KBM-7 (cell line): ENCODE measurements at places on chromosomes 11 and 22.

DNA sequence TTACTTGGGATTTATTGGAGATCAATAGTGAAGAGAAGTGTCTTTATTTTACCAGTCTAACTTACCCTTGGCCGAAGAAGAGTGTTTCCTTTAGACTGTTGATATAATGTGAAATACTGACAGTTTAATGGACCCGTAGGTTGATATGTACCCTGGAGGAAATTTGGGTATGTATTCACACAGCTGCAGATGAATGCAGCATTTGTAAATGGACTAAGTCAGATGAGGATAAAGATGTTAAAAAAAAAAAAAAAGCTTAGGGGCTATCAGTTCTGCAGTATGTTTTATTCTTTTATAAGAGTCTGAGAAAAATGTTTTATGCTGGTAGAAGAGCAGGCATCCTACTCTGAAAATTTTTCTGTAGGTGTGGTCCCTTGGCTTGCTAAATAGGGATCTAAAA lies 2.7 kb downstream of the REXO2 start:
- DNase-seq = no peak

GRCh38 chr11:117670924-117671323 lies 126.1 kb downstream of the DSCAML1 start:
- no peak for DNase-seq

DNA sequence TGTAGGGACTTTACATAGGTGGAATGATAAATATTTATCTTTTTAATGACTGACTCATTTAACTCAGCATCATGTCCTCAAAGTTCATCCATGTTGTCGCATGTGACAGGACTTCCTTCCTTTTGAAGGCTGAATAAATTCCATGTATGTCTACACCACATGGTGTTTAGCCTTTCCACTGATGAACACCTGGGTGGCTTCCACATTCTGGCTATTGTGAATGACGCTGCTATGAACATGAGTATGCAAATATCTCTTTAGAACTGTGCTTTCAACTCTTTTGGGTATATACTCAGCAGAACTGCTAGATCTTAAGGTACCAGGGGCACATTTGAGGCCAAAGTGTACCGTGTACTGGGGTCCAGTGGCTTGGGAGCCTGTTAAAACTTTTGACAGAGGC lies 24.1 kb downstream of the LARGE1 start:
- DNase-seq = no peak

DNA sequence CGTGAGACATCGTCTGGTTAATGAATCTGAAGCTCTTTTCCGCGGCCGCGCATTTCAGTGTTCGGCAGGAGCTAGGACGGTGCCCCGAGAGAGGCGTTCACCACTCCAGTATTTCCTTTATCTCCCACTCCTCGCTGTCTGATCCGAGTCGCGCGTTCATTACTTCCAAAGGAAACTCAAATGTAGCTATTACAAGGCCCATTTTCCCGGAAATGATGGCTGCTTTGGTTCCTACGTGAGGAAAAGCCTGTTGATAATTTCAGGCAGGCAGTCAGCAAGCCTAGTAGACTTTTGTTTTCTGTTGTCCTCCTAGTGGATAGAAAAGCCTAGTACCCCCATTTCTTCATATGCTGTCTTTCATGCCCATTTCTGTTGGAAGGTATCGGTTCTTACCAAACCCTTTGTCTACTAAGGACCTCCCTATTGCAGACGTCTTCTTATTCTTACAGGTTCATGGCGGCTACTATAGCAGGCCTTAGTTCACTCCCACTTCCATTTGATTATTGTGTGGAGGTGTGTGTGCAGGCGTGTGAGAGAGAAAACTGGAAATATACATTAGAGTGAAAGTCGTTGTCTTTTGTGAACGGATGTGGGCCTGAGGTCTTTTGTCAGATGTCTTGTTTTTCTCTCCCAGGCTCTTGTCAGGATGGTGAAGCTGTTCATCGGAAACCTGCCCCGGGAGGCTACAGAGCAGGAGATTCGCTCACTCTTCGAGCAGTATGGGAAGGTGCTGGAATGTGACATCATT lies 737 bp downstream of the RBM4 start:
- peak; percentile 51 for DNase-seq

DNA sequence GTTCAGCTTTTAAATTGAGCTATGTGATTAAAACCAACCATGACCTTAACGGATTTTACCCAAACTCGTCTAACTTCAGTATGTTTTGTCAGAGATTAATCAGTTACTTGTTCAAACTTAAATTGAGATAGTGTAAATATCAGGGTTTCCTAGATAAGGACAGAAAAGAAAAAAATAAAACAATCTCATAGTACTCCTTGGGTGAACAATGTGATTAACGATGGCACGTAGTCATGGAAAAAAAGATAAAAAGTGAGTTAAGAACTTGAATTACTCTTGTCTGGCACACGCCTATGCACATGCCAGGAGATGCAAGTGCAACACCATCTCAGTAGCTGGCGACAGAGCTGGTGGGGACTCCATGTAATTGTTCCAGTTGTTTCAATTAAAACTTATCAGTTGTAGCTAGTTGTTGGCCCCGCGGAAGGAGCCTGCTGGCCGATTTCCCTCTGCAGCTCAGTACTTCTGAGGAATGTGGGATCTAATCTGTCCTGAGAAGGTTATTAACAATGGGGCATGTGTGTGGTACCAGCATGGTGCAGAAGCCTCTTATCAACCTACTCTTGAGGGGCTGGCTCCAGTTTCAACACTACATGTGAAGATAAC lies 3.0 kb downstream of the RASSF10 start:
- no peak for DNase-seq

- no peak for DNase-seq
These were observed 12.3 kb downstream of the TANGO2 start for GRCh38 chr22:20033045-20033706.

DNA sequence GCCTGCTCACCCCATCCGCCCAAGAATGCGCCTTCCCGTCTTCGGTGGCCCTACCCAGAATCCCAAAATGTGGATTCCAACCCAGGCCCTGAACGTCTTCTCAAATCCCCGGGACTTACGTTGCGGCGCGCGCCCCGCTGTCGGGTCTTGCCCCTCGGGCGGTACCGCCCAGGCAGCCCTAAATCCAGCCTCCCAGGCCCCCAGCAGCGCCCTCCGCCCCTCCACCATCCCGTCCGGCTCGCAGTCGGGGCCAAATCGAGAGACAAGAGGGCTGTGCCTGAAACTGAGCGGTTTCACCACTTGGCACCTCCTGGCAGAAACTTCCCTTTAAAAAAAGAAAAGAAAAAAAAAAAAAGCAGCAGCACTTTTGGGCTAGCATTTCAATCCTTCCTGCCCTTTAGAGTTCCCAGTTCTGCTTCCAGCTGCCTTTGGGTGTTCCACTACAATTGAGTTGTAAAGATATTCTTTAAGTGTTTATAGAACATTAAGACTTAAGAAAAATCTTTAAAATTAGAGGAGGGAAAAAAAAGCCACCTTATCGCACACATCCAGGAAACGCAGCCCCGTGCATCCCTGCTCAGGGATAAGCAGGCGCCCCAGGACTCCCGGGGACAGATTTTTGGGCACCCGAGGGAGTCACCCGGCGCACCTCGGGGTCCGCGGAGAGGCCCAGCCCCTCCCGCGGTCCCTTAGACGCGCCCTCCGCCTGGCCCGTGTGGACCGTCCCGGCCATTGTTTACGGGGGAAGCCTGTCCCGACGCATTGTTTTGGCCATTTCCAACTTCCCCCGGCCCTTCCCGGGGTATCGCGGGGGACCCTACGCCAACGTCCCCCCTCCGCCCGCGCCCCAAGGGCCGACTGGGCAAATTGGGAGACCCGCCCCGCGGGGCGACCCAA lies 57.6 kb downstream of the KCNJ4 start:
- DNase-seq = peak; percentile 73

GRCh38 chr22:45446216-45446615 lies 32.7 kb downstream of the RIBC2 start:
- DNase-seq = no peak

DNA sequence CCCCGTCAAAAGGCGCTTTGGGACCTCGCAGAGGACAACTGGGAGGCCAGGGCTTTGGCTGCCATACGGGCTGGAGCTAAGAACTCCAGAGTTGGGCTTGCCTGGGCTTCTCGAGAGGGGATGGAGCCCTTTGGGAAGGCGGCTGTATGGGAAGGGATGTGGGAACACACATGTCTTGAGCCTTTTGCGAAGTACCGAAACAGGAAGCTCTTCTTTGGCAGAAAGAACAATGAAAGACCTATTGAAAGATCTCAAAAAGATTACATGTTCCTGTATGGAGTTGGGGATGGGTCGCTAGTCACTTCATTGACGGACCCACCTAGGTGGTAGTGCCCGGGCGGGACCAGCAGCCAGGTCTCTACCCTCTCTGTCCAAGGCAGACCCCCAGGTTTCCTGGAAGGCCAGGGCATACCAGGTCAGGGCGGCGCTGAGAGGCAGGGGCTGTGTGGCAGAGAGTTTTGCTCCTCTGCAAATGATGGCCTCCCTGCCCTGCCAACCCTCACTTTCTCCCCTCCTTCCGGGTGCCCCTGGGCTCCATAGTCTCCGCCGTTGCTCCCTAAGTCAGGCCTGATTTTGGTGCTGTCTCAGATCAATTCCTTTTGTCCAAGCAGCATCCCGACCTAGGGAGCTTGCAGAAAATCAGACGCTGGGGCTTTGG lies 1.0 kb downstream of the ST14 start:
- no peak for DNase-seq

DNA sequence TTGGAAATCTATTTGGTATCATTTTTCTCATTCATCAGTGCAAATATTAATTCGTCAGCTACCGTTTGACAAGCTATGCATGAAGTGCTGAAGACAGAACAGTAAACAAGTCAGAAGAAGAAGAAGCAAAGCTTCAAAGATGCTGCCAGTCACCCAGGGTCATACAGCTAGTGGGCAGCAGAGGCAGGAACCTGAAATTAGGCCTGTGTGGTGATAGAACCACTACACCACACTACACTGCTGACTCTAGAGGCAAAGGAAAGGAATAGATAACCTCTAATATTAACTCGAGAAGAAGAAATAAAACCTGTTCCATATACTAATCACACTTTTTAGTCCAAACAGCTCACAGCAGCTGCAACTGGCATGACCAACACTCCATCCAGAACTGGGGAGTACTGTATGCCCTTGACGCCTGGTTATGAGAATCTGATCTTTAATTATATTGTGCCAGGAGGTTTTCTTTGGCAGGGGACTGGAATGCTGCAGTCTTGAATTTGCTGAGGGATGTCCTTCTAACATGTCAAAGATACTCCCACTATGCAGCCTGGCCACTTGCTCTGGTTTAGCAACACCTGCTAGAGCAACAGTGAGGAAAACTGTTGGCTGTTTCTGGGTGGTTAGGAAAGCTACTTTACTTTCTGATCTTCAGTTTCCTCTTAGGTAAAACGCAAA lies 73.0 kb downstream of the PAK1 start:
- DNase-seq = no peak

GRCh38 chr22:45210991-45211390 lies 29.7 kb downstream of the KIAA0930 start:
- DNase-seq = no peak

- DNase-seq = no peak
These were observed 29.6 kb downstream of the SOX6 start for GRCh38 chr11:16326679-16327297.

GRCh38 chr11:69893631-69894030 lies 74.4 kb upstream of the FGF3 start:
- DNase-seq = no peak
